Activated T-cell treated with anti-CD3 and anti-CD28 coated beads for 4 hours (primary cell): ENCODE measurements at places on chromosomes 16 and 17.
A peak's percentile ranks its signal among the peaks of the same experiment; 100 is the strongest.

- DNase-seq: no peak
Observed at GRCh38 chr17:37475731-37476420, 13.8 kb upstream of the DUSP14 start.

DNA sequence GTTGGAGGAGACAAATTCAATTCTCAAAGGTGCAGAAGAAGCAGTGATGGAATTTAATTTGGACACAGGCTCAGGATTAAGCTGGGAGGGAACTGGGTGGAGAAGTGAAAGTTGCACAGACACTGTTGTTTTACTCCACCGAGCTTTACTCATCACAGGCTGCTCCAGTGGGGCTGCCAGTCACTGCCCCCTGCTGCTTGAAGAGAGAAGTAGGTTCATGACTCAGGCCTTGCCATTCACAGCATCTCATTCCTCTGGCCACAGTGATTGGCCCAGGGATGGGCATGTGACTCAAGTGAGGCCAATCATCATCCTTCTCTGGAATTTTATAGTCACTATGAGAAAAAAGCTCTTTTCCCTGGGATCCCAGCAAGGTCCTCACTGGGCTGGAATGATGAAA is 11.8 kb downstream of the GNAO1 start:
- peak; percentile 28 for DNase-seq

DNA sequence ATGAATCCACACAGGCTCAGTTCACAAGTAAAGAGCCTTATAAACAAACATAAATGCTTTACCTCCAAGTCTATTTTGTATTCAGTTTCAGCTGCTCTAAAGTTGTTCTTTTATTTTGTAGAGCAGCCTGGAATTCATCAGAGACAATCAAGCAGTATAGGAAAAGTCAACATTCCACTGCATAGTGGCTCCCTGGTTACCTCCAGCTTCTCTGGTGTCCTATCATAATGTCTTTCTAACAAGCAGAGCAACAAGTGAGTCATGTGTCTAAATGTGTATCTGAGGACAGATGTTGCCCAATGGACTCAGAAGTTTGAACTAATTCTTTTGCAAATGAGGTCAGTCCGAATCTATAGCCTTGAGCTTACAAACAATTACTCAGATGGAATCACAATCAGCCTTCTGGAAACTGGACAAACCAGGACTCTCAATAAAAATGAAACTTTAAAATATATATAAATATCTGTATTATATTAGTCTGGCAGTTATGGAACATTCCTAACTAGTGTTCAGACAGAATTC is 292.0 kb upstream of the TOM1L1 start:
- DNase-seq: no peak

DNA sequence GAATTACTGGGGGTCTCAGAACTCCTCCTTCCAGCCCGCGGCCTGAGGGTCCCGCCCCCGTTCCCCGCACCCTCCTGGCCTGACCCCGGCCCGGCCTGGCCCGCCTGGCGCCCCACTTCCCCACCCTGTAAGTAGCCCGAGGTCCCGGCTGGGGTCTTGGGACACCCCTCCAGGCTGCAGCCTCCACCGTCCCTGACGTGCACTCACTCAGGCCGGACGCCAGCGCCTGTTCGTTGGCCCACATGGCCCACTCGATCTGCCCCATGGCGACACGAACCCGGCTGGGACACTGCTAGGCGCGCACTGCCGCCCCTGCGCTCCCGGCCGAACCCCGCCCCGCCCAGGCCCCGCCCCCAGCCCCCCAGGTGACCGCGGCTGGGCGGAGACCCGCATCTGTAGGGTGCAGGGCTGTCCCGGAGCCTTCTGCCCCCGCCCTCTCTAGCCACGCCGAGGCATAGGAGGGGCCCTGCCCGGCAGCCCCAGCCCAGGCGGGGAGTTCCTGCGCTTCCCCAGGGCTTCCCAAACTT is at the start of gene CYBA:
Gene CYBA (minus strand): TSS at position 305 of the 527 bp plus-strand sequence. CDS start 40 bp downstream, at position 265.
- DNase-seq: peak; percentile 58

GRCh38 chr16:53220585-53220984 is 165.8 kb downstream of the CHD9 start:
- no peak for DNase-seq

DNA sequence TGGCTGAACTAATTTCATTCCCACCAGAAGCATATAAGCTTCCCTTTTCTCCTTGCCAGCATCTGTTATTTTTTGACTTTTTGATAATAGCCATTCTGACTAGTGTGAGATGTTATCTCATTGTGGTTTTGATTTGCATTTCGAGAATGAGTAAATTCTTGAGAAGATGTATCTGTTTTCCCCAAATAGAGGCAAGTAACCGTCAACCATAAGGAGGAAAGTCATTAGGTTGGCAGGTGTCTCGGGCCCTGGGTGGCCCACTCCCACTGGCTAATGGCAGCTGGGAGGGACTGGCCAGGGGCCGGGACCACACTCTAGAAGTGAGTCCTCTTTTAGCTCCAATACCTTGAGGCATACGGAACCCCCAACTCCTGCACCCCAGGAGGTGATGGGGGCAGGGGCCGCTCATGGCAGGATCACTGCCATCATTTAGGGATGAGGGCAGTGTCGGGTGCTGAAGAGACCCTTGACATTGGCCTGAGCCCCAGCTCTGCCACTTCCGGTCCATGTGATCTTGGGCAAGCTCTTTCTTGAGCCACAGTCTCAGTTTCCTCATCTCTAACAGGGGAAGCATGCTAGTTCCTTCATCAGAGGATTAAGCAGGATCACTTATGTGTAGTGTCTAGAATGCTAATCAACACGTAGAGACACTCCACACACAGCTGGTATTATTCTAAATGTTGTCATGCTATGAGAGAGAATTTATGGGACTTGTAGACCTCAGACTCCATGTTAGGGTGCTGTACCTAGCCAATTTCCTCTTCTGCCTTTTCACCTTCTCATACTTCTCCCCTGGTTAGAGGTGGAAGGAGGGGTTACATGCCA is 44.3 kb downstream of the RGS9 start:
- no peak for DNase-seq

GRCh38 chr16:81035975-81036750 is 521 bp downstream of the ATMIN start:
- DNase-seq: peak; percentile 18

GRCh38 chr17:7711051-7711755 is 6.2 kb downstream of the EFNB3 start:
- no peak for DNase-seq

GRCh38 chr17:49502254-49502653 is 7.2 kb downstream of the NGFR start:
- DNase-seq: no peak

GRCh38 chr17:66829386-66829864 is 5.5 kb upstream of the CACNG5 start:
- DNase-seq: no peak

DNA sequence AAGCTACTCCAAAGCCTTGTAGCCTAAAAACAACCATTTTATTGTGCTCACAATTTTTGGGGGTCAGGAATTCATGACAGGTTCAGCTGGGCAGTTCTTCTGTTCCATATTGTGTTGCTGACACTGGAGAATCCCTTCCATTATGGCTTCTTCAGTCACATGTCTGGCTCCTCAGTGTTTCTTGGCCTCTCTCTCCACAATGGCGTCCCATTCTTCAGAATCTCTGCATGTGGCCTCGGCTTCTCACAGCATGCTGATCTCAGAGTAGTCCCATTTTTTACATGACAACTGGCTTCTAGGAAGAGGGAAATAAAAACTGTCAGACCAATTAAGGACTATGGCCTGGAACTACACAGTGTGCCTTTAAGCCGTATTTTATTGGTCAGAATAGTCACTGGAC is 49.7 kb downstream of the NF1 start:
- DNase-seq: no peak

GRCh38 chr17:20203761-20204263 is 194.7 kb downstream of the SPECC1 start:
- DNase-seq: no peak

GRCh38 chr17:29789196-29790170 is 140.5 kb downstream of the SSH2 start:
- no peak for DNase-seq
